ENCODE measurements at places on chromosomes 5 and 9.

DNA sequence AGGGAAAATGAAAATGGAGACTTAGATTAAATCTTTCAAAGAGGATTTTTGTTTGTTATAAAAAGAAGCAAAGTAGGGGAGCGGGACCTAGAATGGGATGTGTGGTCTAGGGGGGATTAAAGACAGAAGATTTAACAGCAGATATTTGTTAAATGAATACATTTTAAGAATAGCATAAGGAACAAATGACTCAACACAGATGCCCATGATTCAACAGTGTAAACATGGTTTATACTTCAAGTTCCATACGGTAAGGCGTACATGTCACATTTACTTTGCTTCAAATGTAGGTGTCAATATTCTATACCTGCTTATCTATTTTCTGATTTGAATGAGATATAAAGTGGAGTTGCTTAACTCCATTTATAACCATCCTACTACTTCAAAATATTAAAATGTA, 1.5 kb downstream of the TICAM2 start:
- no peak for DNase-seq

DNA sequence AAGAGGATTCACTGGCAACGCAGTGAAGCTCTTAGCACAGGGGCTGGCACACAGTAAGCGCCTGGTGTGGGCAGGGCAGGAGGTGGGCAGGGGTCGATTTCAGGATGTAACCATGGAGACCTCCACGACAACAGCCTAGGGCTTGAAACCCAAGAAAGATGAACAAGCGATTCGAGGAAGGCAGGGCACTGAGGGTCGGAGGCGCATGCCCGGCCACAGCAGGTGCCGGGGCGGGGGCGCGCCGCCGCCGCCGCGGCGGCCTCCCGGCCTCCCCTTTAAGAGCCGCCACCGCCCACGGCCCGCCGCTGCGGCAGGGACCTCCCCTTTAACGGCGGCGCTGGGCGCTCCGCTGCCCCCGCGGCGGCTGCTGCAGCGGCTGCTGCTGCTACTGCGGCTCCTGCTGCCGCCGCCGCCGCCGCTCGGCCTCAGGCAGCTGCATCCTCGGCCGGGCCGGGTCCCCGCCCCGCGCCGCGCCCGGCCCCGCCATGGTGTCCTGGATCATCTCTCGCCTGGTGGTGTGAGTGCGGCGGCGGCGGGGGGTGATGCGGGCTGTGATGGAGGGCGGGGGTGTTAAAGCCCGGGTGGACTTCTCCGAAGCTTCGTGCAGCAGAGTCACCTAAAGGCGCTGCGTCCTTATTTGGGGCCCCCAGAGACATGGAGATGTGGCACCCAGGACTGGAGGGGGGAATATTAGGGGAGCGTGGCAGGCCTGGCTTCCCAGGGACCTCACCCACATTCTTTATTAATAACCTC, at the start of gene REEP2:
REEP2 (plus strand) TSS at position 334 of the 753 bp plus-strand sequence; CDS start at position 486, 152 bp downstream.
- peak; percentile 63 for DNase-seq

GRCh38 chr9:80934095-80934494, 755.3 kb downstream of the TLE1 start:
- DNase-seq, result no peak

DNA sequence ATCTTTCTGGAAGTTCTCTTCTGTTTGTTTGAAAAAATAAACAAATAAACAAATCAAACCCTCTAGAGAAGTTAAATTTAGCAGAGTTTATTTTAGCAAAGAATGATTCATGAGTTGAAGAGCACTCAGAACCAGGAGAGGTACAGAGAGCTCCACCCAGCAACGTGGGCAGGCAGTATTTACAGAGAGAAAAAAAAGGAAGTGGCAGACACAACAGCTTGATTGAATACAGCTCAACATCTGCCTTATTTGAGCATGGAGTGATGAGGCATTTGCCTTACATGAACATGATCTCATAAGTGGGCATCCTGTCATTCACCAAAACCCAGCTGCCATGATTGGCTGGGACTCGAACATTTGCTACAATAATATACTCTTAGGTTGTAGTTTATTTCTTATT, 381.6 kb upstream of the ADAMTS16 start:
- DNase-seq, result no peak

GRCh38 chr5:156534085-156534484, 207.1 kb downstream of the SGCD start:
- no peak for DNase-seq

DNA sequence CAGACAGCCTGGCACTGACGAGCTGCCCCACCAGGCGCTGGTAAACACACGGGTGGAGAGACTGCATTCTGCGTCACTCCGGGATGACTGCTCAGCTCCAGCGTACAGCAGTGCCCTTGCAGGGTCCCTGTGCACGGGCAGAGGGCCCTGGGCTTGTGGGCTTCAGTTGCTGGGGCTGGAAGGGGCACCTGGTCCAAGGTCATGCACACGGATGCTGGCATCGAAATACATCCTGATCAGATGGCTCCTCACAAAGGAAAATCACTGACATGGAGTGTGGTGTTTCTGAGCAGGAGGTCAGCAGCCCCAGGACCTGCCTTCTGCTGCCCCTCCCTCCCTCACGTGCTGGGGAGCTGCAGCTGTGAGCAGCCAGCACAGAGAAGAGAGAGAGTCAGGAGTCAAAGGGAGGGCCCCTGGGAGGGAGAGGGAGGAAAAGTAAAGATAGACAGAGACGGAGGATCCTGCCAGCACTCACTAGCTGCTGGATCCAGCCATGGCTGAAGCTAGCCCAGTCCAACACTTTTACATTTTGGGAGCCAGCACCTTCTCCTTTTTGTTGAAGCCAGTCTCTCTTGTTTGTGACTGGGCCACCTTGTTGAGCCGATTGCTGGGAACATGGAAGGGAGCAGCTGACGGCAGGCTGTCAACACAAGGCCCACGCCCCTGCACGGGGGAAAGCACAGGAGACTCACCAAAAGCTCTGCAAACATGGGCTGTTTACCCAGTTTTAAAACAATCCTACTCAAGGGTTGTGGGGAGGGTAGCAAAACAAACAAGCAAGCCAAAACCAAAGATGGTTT, 166.5 kb upstream of the PHYKPL start:
- DNase-seq, result no peak

GRCh38 chr5:154577416-154577815, 99.4 kb upstream of the HAND1 start:
- no peak for DNase-seq

DNA sequence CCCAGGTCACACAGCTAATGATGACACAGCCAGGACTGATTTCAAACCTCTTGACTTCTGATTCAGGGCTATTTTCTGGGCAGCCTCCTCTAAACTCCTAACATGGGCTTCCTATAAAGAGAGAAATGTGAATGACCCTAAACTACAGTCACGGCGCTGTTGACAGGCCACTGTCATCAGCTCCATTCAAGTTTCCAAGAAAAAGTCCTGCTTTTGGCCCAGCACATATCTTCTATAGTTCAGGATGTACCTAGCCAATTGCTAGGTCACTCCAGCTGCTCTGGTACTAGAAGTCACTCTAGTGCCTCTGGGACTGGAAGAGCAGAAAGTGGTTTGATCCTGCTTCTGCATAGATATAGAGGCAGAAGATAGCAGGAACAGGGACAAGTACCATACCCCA, 64.9 kb upstream of the TARS1 start:
- no peak for DNase-seq

GRCh38 chr5:139642891-139643871, 5.0 kb upstream of the CXXC5 start:
- no peak for DNase-seq

DNA sequence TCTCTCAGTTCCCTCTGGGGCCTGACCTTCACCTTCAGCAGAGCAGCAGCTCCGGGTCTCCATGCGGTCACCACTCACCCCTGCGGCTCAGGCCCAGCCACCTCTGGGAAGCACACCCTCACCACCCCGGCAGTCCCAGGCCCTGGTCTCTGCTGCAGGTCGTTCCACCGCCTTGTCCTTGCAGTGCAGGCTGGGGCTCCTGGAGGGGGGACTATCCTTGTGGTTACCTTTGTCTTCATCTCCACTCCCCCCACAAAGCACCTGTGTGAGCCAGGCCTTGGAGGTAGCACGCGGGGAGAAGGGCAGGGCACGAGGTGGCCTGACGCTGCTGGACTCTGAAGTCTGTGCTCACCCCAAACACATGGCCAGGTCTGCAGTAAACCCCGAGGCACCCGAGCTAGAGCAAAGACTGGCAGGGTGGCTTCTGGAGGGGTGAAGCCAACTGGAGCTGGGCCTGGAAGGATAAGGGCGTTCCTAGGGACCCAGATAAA, 33.2 kb upstream of the RXRA start:
- DNase-seq, result no peak

DNA sequence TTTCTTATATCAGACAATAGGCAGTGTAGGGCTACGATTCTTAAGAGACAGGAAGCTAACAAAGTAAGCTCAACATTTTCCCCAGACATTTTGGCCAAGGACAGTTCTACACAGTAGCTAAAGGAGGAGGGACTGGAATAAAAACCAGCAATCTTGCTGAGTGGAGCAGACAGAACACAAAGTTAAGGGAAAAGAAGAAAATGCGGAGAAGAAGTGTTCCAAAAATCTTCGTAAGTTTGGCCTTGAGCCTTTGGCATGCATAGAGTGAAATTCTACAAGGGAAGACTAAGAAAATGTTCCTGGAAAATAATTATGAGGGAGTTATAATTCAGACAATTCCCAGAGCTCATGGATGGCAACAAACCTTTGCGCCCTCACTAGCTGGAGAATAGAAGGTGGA, 748.0 kb upstream of the CTNND2 start:
- no peak for DNase-seq

DNA sequence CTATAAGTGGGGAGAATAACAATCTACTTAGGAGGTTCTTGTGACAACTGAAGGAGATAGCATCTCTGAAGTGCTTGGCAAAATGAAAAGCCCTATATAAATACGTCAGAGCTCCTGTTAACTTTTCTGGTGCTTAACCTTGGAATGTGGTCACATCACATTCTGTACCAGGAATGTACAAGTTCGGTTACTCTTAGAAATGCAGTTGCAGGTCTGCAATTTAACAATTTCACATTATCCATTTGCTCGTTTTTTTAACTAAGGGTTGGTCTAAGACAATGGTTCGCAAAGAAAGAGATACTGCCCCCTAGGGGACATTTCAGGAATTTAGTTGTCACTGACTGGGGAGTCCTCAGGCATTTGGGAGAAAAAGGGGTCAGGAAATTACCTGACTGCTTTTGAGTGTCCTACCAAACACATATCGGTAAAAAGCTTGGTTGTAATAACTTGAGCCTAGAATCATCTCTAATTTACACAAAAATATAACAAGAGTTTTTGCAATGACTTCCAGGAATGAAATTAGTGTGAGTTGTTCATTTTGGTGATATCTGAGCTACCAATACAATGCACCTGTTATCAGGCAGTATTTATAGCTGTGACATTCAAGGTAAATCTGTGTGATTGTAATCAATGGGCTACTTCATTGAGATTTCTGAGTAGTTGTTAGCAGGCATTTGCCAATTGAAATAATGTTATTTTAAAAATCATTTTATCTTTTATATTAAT, 5.4 kb upstream of the HBEGF start:
- DNase-seq, result peak; percentile 53

- peak; percentile 86 for DNase-seq
Measured at GRCh38 chr9:34994900-34995669, 5.5 kb downstream of the DNAJB5 start.

DNA sequence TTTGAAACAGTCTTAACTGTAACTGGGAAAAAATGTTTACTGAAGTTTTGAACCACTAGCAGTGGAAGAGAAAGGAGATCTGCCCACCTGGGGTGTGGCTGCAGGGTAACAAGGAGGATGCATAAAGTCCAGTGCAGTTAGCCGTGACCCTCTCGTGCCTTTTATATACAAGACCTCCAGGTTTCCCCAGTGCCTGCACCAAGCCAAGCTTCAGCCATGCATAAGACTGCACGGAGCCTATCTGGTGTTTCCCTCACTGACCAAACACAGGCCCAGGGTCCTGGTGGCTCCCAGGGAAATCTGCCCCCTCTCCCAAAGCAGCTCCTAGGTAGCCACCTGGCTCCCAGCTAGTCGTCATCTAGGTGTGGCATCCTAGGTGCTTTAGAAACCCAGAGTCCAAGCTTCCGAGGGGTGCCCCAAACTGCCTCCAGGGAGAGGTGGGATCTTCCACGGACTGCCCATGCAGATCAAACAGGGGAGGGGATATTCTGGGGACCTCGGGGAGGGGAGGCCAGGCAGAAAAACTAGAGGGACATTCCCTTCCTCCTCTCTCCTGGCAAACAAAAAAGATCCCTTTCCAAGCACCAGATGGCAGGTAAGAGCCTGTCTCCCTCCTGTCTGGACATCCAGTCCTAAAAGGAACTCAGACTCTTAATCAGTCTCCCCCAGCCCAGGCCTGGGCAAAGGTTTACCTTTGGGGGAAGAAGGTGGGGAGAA, 2.7 kb downstream of the SHB start:
- peak; percentile 58 for DNase-seq

DNA sequence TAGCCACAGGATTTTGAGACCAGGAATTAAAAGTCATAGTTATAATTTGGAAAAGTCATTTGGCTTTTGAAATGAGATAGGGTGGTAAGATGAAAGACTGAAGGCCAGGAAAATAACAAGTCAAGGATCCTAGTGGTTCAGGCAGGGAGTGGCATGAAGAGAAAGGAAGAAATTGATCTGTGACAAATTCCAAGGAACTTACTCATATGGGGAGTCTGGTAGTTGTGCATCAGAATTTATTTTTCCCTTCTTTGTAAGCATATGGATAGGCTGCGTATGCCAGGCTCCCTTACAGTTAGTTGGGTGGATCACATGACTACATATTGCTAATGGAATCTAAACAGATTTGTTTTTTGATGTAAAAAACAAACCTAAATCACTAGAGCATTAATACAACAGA, 21.0 kb downstream of the ISL1 start:
- no peak for DNase-seq

DNA sequence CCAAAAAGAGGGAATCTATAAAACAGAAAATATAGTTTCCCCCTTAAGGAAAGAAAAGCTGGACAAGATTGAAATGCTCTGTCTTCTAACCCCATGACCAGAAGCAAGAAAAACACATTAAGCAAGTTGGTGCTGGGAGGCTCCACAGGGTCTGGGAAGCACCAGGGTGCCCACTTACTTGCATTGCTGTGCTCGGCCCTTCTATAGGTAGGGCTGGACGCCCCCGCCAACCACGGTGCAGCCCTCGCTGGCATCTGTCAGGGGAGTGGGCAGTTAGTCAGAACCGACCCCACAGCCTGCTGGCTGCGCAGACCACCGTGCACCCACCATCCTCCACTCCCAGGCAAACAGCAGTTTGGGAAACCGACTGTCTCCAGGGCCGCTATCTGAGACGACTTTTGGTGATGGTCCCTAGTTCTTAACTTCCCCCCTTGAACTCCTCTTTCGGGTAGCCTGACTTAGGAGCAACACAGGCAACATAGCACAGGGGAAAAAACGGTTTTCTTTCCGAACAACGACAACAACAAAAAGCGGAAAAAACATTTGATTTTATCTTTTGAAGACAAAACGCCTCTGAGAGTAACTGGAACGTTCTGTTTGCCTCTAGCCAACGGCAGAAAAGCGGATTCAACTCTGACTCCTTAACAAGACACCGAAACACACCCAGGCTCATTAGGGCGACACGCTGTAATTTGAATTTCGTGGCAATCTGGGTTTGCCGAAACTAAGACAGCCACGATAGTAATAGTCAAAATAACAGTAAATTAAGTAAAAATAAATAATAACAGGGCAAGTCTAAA, 3.9 kb downstream of the IRX2 start:
- DNase-seq, result peak; percentile 1
